ENCODE measurements at places on chromosomes 6 and 20.

DNA sequence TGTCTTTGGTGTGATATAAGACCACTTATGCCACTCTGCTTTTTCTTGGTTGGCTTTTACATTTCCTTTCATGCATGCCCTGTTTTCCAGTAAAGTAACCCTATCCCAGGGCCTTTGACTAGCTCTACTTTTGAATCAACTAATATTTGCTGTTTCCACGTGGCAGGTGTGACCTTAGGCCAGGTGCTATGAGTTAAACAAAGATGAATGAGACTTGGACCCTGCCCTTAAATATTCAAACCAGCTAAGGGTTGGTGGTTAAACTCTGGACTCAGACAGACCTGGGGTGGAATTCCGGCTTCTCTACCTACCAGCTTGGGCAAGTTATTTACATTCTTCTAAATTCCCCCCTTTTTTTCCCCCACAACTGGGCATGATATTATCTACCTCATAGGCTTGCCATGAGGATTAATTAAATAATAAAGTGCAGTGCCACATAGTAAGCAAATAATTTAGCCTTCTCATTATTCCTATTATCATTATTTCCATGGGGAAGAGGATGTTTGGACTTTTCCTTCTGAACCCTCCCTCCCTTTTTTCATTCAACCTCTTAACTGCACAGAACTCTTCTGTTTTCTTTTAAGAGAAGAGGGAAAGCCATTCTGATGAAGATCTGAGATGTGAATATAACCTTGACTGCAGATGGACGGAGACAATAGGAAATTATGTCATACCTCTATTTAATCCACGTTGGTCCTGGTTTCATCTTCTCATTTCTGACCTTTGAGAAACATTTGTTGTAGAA, 143.6 kb upstream of the TNFAIP3 start:
- DNase-seq = no peak

DNA sequence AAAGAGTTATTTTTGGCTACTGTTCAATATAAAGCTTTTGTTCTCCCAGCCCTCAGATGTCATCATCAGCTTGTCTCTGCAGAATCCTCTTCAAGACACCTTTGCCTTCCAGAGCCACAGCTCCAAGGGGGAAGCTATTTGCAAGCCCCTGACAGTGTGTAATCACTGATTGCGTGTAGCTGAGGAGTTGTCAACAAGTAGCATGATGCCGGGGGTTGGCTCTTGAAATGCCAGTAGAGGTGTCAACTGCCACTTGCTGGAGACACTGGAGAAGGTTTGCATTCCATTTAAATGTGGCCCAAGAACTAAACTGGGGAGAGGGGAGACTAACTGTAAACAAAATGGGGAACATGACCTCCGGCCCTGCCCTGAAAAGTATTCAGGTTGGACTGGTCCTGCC, 44.3 kb upstream of the PDYN start:
- DNase-seq = no peak

DNA sequence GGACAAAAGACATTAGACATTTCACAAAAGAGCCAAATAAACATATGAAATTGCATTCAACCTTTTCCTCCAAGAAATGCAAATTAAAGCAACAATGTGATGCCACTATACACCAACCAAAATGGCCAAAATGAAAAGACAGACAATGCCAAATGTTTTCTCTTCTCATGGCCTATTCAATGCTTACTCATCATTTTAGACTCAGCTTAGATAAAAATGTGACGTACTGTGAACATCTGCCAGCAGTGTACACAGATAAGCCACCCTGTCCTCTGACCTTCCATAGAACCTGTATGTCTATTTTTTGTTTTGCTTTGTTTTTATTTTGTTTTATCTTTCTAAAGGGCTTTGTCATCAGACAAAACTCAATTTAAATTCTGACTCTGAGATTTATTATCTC, 385.2 kb downstream of the FRK start:
- DNase-seq = no peak

- DNase-seq = no peak
These were observed 46.1 kb downstream of the FKBP5 start for GRCh38 chr6:35642471-35643161.

GRCh38 chr20:52049001-52049731, 142.4 kb downstream of the ZFP64 start:
- no peak for DNase-seq

GRCh38 chr6:118897386-118897785, 3.4 kb downstream of the ASF1A start:
- DNase-seq = no peak

DNA sequence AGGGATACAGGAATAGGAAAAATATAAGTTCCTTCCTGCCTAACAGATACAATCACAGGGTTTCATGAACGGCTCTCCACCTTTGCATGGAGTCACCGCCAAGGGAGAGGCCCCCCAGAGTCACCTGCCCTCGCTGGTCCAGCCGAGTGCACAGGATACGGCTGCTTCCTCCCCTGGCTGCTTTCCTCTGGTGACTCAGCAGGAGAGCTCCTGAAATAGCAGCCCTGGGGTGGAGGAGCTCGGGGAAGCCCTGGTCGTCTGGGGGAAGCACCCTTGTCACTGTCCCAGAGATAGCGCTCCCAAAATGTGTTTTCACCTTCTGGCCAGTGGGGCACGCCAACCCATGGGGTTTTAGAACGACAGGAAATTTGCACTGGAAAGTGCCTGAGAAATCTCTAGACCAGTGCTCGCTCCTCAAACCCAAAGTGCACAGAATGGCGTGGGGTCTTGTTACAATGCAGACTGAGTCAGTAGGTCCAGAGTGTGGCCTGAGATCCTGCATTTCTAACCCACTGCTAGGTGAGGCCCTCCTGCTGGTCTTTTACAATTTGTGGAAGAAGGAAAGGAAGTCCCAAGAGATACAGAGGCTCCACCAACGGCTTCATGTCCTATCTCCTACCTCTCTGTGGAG, 35.9 kb upstream of the FAM50B start:
- no peak for DNase-seq

DNA sequence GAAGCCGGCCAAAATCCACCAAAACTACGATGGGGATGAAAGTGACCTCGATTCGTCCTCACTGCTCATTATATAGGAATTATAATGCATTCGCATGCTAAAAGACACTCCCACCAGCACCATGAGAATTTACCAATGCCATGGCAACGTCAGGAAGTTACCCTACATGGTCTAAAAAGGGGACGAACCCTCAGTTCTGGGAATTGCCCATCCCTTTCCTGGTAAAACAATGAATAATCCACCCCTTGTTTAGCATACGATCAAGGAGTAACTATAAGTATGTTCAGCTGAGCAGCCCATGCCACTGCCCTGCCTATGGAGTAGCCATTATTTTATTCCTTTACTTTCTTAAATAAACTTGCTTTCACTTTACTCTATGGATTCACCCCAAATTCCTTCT, 20.1 kb upstream of the FAM110A start:
- no peak for DNase-seq

DNA sequence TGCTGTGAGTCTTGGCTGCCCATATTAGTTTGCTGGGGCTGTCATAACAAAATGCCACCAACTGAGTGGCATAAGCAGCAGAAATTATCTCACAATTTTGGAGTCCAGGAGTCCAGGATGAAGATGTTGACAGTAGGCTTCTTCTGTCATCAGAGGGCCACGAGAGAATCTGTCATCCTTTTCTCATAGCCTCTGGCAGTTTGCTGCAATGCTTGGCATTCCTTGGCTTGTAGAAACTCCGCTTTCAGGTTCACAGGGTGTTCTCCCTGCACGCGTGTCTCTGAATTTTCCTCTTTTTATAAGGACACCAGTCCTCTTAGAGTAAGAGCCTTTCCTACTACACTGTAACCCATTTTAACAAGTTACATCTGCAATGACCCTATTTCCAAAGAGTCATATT, 838.4 kb downstream of the TFAP2A start:
- no peak for DNase-seq

GRCh38 chr6:157571269-157571668, 190.3 kb downstream of the ZDHHC14 start:
- DNase-seq = no peak

DNA sequence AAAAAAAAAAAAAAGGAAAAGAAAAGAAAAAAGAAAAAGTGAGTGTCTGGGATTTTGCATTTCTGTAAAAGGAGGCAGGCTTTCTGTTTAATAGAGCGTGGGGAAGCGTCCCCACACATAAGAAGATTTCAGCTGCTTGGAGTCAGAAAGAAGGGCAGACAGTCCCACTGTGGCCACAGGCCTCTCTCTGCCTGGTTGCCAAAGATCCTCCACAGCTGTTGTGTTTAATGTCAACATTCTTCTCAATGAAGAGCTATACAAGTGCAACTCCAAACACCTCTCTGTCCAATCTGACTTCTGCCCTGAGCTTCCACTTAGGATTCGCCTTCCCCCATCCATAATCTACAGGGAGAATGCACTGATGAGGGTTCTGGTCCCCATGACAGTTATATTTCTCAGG, 64.3 kb upstream of the MLN start:
- no peak for DNase-seq

- DNase-seq = no peak
These were observed 146.3 kb downstream of the LY86 start for GRCh38 chr6:6734479-6735465.

GRCh38 chr6:72857791-72858585, 236.1 kb downstream of the KCNQ5 start:
- no peak for DNase-seq

GRCh38 chr6:128121610-128122009, 220.8 kb upstream of the THEMIS start:
- DNase-seq = no peak

GRCh38 chr6:44662461-44663121, 275.1 kb downstream of the CDC5L start:
- DNase-seq = no peak

GRCh38 chr20:5480824-5481600, 164.3 kb upstream of the PROKR2 start:
- DNase-seq = no peak

GRCh38 chr6:148543540-148543939, 200.9 kb downstream of the SASH1 start:
- DNase-seq = no peak

DNA sequence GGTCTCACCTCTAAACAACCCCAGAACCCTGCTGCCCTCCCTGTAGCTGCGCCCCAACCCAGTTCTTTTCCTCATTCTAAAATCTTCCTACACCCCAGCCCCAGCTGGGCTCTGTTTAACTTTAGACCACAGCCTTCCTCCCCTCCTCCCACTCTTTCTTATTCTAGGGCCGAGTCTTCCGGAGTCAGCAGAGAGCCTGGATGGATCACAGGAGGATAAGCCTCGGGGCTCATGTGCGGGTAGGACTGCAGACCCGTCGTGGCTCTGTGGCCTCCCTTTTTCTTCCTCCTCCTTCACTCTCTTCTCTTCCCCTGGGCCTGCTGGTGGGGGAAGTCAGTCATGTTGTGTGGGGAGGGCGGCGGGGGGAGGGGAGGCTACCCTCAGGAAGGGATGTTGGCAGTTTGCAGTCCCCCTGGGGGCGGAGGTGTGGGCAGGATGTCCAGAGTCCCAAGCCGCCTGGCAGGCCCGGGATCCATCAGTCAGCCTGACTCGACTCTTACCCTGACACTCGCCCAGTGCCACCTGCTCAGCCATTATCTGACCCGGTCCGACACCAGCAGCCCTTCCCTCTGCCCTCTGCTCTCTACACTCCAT, 8.1 kb downstream of the CAPN11 start:
- no peak for DNase-seq

DNA sequence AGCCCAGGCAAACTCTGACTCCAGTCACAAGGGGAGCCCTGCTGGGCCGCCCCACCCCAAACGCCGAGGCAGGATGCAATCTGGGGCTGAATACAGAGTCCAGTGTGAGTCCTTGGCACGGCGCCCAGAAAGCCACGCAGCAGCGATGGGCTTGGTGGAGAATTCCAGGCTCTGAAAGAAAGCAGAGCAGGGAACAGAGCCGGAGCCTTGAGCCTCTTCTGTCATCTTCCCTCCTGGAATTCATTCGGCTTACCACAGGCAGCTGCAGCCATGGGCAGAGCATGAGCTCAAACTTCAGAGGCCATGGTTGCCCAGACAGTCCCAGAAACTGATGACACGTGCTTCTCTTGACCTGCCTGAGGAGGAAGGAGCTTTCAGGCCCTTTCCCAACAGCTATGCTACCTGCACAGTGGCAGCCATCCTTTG, 441.1 kb upstream of the JARID2 start:
- DNase-seq = no peak

DNA sequence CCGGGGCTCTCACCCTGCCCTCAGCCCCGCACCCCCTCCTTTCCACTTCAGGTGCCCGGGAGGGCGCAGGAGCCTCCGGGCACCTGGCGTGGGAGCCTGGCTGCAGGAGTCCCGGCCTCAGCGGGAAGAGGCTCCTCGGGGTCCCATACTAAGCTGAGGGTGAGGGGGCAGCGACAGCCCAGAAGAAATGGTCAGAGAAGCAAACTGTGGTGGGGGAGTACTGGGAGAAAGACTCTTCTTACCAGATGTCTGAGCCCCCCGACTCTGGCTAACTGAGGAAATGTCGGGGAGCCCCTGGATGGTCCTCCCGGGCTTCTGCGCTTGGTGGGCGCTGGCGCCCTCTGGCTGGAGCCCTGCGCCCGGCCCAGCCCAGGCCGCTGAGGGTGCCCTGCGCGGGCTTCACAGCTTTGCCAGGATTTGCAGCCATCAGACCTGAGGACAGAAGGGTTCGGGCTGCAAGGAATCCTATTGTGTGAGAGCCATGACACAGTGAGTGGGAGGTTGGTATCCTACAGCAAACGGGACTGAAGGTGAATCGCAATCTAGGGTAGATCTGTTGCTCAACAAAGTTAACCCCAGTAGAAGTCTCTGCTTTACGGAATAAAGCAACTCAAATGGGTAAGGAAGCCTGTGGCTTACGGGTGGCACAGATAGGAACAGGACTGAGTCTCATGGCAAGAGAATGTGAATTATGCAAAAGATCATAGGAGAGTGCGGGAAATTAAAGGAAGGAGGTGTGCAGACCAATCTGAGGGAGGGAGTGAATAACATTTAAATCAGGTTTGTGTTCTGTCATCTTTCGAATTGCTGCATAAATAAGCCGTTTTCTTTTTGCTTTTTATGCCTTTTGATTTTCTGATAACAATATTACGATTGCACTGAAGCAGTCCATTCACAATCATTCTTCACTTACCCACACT, 639 bp upstream of the RCAN2 start:
- no peak for DNase-seq

GRCh38 chr6:101478891-101479290, 85.4 kb downstream of the GRIK2 start:
- no peak for DNase-seq

- DNase-seq = no peak
These were observed 168.7 kb downstream of the BTBD3 start for GRCh38 chr20:12086359-12086758.

GRCh38 chr6:109861946-109862345, 116.2 kb upstream of the GPR6 start:
- DNase-seq = no peak

GRCh38 chr20:64065974-64066343, 3.0 kb downstream of the TCEA2 start:
- no peak for DNase-seq

- no peak for DNase-seq
These were observed 97.7 kb downstream of the BTBD9 start for GRCh38 chr6:38542031-38542430.

GRCh38 chr6:70592391-70593117, 25.8 kb downstream of the SDHAF4 start:
- no peak for DNase-seq

- no peak for DNase-seq
These were observed 432.8 kb downstream of the GJA1 start for GRCh38 chr6:121868206-121868605.
